ENCODE measurements at places on chromosomes 3 and 15.
A peak's percentile ranks its signal among the peaks of the same experiment; 100 is the strongest.

DNA sequence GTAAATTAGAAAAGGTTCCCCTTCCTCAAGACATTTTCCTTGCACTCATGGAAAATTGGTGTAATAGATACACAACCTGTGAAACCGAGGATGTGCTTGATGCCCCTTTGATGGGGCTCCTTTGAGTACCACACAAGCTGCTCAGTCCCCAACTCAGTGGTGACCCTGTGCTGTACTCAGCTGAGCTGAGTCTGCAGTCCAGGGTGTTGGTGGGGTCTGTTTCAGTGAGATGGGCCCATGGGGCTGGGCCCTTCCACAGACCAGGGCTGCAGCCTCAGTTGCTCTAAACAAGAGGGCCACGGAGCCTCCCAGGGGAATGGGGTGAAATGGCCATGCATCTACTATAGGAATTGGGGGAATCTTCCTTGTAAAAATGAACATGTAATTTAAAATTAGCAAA, 39.3 kb downstream of the KY start:
- DNase-seq = no peak

DNA sequence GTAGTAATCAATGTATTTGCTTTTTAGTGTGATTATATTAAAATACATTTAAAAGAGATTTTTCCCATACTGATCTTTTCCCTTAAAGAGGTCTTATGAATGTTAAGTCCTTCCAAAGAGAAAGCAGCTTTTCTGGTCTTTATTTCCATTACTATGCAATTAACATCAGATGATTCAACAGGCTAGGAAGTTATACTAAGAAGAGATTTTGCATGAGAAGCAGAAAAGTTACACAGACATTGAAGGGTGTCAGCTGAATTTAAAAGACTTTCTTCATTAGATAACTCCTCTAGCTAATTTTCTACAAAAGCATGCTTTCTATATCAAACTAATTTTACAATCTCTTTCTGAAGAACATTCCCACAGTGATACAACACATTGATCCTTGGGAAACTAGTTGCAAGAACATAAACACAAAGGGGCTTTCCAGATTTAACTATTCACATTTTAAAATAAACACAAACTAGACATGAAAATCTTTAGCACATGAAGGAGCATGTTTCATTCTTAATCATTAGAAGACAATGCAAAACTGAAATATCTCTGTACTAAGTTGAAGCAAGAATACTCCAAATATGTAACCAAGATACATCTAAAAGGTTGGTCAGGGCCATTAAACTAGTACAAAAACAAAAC, 965.8 kb downstream of the ROBO1 start:
- peak; percentile 14 for DNase-seq

DNA sequence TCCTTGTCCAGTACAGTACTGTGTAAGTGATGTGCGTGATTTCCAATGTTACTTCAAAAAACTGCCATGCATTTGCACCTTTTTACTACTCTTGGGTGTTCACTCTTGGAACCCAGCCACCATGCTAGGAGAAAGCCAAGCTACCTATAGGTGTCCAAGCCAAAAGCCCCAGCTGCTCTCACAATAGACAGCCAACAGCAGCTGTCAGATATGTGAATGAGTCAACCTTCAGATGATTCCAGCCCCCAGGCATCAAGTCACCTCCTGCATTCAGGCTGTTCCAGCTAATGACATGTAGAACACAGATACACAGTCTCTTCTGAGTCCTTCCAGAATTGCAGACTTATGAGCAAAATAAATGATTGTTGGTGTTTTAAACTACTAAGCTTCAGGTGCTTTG, 417.7 kb upstream of the TGFBR2 start:
- peak; percentile 28 for DNase-seq

DNA sequence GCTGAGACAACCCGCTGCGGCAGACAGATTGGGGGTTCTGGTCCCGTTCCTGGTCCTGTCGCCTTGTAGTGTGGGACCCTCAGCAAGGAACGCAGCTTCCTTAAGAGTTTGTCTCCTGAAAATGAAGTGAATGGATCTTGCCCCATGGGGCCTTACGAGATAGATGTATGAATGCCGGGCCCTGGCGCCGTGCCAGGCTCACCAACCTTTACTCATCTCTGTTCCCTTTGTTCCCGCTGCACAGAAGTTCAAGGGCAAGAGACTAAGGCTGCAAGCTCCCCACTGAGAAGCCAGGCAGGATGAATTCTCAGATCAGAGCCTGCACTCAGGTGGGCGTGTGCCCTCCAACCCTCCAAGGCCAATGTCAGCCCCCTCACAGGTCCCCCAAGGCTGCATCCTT, 162.7 kb upstream of the IQSEC1 start:
- no peak for DNase-seq

- no peak for DNase-seq
Observed at GRCh38 chr3:181694805-181695660, 16.7 kb upstream of the SOX2 start.

- DNase-seq = peak; percentile 50
Observed at GRCh38 chr3:139292711-139293664, 50.8 kb upstream of the MRPS22 start.

GRCh38 chr3:12027184-12027846, 23.1 kb downstream of the SYN2 start:
- no peak for DNase-seq

DNA sequence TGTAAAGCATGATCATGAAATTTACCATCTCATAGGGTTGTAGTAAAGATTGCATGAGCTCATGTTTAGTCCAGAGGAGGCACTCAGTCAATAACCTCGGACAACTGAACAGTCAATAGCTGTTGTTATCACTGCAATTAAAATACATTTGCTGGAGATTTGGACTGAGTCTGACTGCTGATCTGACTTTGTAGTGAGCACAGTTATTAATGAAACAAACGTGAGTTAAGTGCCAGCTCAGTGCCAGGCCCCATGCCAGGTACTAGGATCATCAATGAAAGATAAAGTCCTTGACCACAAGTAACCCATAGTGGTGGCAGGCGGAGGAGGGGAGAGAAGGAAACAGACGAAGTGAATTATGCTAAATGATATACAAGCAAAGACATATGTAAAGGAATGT, 43.7 kb upstream of the PRICKLE2 start:
- no peak for DNase-seq

Data from iris pigment epithelial cell (primary cell).